ENCODE measurements at places on chromosomes 6 and 20.

- DNase-seq: no peak
Measured at GRCh38 chr20:15065794-15066193, 728.4 kb upstream of the FLRT3 start.

- DNase-seq: no peak
Measured at GRCh38 chr6:132067286-132067685, 116.1 kb upstream of the CCN2 start.

GRCh38 chr20:49696594-49696993, 17.1 kb downstream of the B4GALT5 start:
- DNase-seq: no peak

DNA sequence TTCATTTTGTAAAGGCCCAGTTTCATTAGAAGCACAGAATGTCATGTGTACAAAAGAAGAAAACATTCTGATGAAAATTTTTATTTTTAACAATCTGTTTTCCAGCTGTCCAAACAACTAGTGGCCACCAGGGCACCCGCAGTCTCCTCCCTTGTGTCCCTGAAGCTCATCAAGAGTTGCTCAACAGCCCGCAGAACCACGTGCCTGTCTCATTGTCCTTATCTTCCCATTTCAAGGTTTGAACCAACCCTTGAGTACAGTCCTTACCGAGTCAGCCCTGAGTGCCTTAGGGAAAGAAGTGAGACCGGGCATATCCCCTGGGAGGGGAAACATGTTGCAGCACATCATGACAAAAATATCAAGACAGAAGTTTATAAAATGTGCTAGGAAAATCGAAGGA, 15.9 kb upstream of the ZNF133 start:
- DNase-seq: no peak

- no peak for DNase-seq
Measured at GRCh38 chr6:14310960-14311359, 193.4 kb downstream of the CD83 start.

DNA sequence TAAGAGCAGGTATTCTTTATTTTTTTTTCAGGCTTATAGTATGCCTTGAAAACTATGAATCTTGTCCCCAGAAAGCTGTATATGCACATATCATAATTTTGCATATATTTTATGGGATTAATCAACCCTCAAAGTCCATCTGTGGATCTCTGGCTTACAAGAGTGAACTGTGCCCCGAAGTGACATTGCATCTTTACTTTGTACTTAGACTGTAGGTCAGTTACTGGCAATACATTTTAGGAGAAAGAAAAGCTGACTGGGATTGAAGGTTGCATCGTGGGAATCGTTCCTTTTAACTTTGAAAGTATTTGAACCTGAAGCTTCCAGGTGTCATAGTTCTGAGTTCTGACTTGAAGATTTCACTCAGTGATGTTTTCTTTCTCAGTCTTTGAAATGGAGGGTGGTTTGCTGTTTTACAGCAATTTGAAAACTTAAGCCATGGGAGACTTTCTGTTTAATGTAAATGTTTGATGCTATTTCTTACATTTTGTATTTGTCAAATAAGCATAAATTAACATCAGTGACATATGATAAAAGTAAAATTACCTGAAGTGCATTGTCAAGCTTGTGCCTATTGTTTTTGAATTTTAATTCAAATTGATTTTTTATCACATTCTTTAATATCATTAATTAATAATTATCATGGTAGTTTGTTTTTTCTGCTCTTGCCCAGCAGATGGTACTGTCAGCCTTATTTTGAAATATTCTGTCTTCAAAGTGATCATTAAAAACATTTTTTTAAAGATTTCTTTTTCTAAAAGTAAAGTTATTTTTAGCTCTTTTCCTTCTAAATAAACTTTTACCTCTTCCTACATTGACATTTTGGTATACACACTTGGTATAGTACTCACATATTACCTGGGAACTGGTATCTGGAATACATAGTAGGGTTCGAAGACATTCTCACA, 29.0 kb downstream of the L3MBTL3 start:
- no peak for DNase-seq
